ENCODE measurements at places on chromosomes 1 and 21. TPM values are rescaled to one million over a fixed set of nuclear protein-coding genes. Genes with fewer than 3 reads are reported as not detected.

DNA sequence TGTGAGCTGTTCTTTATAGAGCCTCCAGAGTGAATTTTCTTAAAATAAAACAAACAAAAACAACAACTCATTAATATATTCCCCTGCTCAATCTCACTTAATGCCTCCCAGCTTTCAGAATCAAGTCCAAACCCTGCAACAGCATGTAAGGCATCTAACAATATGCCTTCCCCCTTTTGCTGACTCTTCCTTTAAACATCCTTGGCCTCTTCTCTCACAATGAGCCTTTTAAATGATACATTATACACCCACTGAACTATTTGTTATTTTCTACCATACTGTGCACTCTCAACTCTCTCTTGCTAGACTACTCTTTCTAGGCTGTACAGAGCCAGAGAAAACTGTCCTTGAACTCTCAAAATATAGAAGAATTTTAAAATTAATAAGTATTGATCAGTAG, 115.2 kb upstream of the SNX7 start:
- DNase-seq: no peak

- no peak for DNase-seq
Observed at GRCh38 chr1:187853505-187853904, 1024.8 kb downstream of the PLA2G4A start.

DNA sequence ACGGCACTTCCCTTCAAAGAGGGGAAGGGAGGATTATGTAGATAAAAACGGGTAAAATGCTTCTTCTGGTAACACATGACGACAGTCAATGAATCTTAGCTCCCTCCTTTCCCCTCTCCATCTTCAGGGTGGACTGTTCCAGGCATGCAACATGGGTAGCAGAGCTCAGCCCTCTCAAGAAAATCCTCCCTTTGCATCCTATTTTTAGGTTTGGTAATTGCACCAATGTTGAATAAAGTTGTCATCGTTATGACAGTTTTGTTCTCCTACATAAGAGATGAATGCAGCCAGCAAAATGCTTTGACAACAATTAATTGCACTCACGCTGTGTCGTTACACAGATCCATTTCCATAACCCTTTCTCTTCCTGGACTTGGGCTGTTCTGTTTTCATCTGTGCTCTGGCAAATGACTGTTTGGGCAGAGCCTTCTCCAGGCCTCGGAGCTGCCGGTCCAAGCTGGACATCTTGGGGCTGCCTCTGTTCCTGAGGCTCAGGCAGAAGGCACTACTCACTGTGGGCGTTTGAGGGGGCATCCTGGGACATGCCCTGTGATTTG, 127.6 kb downstream of the CNIH3 start:
- no peak for DNase-seq

- peak; percentile 63 for DNase-seq
Observed at GRCh38 chr1:72284348-72285073, 2.2 kb upstream of the NEGR1 start.

DNA sequence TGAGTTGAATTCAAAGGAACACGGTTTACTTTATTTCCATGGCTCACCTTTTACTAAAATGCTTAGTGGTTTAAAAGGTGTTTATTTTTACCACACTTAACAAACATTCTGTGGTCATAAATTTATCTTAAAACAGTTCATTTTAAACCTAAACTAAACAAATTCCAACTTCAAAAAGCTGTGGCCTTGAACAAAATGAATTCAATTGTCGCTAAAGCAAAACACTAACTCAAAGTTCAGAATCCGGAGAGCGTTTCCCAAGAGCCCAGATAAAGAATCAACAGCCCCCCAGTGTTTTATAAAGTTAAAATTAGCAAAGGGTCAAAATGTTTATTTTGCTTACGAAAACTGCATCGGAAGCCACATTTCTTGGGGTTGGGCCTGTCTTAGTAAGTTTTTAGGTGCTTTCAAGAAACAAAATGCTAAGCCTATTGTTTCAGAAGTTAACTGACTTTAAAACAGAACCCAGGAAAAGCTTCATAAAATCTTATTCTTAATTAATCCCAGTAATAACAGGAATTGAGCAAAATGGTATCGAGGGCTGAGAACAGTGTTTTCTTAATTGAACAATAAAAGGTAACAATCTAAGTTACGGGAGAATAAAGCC, 1.3 kb downstream of the PUM1 start:
- no peak for DNase-seq

- DNase-seq: no peak
Observed at GRCh38 chr1:53734650-53735211, 4.2 kb downstream of the GLIS1 start.

Gene SLC2A5
- total RNA-seq: not detected

DNA sequence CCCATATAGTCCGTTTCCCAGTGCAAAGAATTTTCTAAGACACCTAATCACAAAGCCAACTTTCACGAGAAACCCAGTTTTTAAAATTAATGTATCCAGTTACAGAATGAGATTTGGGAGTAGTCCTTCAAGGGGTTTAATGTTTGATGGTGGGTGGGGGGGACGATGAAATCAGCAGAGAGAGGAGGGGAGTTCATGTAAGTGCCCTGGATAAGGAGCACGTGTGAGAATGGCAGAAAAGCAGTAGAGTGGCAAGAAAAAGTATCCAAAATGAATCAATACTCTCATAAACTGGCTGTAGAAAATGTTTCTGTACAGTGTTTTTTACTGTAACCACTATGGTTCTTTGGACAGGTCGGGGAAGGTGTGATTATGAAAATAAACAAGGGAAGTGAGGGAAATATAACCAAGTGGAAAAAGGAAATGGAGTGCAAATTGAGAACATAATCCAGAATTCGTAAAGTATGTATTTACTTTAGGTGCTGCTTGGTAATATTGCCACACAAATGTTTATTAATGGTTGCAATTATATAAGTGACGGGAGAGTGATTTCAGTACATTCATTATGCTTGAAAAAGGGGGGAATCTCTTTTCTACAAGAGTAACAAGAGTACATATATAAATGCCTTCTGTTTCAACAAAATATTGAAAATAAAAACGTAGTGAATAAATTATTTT, 118.7 kb upstream of the RRP15 start:
- DNase-seq: no peak

Gene NADK
- total RNA-seq: 54.5 TPM

Gene ADAMTS1
- total RNA-seq: 0.31 TPM

GRCh38 chr1:245687152-245687635, 532.4 kb downstream of the KIF26B start:
- DNase-seq: no peak

DNA sequence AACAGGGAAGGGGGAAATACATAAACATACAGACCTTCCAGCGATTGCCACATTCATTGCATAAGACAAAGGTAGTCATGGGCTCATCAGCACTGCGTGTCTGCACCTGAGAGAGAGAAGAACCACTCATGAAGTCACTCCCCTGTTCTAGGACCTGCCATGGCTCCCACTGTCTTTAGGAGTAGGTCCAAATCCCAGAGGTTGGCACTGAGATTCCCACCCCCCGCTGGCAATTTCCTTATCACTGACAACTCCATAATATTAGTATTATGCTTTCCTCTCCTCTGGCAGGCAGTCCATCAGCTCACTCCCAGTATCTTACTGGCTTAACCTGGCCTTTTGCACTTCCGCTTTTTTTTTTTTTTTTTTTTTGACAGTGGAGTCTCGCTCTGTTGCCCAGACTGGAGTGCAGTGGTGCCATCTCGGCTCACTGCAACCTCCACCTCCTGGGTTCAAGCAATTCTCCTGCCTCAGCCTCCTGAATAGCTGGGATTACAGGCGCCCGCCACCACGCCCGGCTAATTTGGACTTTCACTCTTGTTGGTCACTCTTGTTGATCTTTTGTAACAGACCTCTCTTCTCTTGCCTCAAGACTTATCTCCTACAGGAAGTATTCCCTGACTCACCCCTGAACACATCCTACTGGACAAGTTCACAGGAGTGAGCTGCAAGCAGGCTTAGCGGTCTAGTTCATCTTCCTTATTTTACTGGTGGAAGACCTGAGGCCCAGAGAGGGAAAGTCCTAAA, 14.8 kb upstream of the ZNF436 start:
- DNase-seq: no peak

Gene SELL
- total RNA-seq: 331 TPM

Data from activated T-cell treated with anti-CD3 and anti-CD28 coated beads, Interleukin-2, amount 50 U/mL, for 72 hours (primary cell).